ENCODE measurements at places on chromosomes 2 and 18.

- DNase-seq: no peak
These were observed 49.5 kb downstream of the NDUFA10 start for GRCh38 chr2:239975665-239976064.

DNA sequence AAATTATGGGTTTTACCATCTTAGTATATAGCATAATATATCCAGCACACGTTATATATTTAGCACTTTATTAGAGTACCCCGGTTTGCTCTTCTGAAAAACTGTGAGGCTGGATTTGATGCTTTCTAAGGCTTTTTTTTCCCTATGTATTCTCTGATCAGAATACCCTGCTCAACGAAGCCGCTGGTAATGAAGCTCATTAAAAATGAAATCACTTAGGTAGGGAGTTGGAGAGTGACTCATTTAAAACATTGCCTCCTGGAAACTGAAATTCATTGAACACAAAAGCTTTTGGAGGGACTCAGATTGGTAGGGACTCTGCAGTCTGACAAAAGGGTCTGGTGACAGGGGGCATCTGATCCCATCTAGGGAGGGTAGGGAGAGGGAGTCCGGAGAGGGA, 365.4 kb upstream of the MEX3C start:
- DNase-seq: no peak

GRCh38 chr2:29164091-29164846, 49.1 kb downstream of the CLIP4 start:
- DNase-seq: no peak

- peak; percentile 35 for DNase-seq
These were observed 156.4 kb upstream of the MMADHC start for GRCh38 chr2:149743842-149744448.

DNA sequence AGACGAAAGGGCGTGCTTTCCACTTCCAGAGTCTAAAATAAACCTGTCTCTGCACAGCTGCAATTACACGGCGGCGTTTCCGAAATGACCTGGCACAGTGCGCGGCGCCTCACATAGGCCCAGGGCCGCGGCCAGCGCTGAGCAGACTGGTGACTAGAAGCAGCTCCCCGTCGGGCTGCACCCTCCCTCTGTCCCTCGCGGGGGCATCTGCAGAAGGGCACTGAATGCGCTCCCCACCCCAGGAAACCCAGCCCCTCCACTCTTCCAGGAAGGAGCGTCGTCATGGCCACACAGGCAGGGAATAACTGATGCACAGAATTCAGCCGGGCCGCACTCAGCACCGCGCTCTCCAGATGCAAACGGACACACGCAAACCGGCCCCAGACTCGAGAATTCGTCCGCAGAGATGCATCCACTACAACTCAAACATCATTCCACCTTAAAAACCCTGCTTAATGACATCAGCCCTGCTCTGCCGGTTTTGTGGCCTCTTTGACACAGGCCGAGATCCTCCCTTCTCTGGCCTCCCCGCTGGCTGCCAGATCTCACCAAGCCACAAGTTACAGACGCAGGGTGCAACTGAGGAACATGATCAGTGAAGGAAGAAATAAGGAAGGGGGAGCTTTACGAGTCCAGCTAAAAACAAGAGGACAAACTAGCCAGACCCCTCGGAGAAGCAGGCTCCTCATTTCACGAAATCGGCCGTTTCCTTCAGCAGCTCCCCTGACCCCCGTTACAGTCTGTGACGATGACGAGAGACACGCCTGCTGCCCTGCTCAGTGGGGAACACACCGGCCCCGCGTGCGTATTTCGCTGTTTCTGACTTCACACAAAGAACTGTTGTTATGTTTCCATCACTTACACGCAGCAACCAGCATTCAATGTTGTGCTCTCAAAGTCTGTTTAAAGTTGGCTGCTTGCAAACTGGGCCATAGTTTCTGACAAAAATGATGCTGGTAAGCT, 40.2 kb downstream of the MBP start:
- no peak for DNase-seq

DNA sequence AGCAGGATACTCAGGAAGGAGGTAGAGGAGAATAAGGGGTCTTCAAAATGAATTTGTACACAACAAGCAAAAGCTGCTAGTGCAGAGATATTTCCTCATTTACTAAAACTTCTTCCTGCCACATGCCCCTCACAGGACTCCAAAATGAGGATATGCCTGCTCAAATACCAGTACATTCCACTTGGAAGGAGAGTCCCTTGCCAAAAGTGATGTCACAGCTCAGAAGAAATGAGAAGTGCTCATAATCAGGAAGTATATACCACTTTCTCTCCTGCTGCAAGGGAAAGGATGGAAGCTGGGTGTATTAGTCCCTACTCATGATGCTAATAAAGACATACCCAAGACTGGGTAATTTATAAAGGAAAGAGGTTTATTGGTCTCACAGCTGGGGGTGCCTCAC, 87.7 kb upstream of the FSHR start:
- no peak for DNase-seq

GRCh38 chr2:8553643-8554042, 128.2 kb upstream of the ID2 start:
- DNase-seq: no peak

GRCh38 chr18:61335684-61336555, 2.7 kb downstream of the CDH20 start:
- DNase-seq: no peak

- DNase-seq: no peak
These were observed 18.3 kb upstream of the BMP10 start for GRCh38 chr2:68889500-68889899.

DNA sequence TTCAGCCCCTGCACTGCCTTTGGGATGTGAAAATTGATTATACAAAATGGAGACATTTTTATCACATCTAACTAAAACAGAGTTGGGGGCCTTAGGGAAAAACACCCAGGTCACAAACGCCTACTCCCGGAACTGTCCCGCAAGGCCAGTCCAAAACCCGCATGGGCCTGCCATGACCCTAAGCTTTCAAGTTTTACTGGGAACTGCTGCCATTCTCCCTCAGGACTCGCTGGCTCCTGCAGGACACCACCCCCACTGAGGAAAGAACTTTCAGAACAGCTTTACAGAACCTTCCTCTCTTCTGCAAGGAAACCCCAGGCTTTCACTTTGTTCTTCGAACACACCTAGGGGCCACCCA, 320.4 kb upstream of the HS6ST1 start:
- no peak for DNase-seq

DNA sequence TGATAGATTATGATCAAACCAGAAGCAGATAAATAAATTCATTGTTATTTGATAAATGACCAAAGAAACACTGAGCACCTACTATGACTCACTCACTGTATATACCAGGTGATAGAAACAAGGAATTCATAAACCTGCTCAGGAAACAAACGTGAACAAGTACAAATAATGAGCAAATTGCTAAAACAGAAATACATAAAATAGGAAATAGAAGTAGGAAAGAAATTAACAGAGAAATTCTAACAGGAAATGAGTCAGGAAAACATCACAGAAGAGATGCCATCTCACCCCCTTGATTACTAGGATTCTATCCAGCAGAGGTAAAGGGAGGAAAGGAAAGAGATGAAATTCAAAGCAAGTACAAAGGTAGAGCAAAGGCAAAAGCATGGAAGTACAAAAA, 31.3 kb downstream of the EXOC6B start:
- DNase-seq: no peak

GRCh38 chr18:79548621-79548985, 131.0 kb upstream of the CTDP1 start:
- DNase-seq: no peak

- DNase-seq: no peak
These were observed 826.9 kb upstream of the PIK3C3 start for GRCh38 chr18:41128126-41128525.

GRCh38 chr18:44911773-44912172, 231.1 kb downstream of the SETBP1 start:
- DNase-seq: no peak

DNA sequence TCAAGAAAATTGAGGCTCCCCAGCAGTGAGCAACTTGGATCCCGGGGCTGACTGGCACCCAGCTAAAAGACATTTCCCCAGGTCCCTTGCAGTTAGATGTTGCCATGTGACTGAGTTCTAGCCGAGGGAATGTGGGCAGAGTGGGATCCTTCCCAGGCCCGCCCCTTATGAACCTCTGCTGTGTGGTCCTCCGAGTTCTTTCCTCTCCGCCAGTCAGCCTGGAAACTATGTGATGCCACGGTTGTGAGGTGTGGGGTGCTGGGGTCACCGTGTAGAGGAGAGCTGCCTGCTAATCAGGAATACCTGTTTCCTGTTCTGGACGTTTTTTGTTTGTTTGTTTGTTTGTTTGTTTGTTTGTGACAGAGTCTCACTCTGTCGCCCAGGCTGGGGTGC, 45.5 kb downstream of the TMEM37 start:
- no peak for DNase-seq

DNA sequence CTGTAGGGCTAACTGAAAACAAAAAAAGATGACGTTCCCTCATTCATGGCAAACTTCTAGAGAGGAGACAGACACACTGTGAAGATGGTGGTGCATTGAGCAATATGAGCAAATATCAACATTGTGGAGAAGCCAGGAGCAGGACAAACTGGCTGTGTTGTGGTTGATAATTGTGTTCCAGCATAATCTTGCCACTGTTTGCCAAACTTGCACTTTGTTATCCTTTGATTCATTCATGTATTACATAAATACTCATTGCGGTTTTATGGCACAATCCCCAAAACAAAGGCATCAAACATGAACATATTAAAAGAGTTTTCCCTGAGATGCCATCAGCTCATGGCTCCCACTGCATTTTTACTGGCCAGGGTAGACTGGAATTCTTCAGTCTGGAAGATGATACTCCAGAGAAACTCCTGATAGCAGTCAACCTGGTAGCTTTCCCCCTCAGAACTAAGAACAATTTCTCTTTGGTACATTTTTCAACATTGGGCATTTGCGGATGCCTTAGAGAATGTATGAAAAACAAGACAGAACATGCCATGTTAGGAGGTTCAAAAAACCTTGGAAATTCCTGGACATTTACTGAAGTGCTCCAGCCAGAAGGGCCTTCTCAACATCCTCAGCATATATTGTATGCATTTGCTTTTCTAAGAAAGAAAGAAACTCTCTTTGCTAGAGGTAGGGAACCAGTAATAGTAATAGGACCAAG, 487.4 kb upstream of the CELF4 start:
- no peak for DNase-seq

DNA sequence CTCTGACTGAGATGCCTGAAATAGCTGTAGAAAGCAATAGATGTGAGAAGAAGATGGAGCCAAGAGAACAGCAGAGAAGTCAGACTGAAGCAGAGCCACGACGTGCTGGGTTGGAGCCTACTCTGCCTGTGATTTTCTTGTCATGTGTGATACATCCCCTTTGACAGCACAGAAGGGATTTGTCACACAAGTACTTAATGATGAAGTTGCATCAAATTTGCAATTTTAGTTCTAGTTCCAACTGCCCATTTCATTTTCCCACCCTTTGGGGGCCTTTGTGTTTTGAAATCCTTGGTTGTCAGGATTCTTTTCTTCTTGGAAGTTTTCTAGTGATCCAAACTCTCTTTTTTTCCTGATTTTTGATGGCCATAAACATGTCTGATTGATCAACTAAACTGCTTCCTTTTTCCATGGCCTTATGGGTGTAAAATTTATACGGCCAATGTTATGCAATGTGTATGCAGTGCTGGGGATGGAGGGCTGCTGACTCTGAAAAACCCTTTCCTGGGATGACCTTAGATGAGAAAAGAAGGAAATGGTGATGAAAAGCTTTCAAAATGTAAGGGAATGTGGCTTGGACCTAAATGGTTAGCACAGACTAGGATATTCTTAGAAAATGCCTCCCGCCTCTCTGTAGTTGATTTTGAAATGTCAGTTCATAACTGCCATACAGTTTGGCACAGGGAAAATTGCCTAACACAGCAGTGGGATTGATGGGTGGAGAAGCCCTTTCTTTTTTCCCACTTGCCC, 9.6 kb upstream of the B3GNT2 start:
- no peak for DNase-seq

- no peak for DNase-seq
These were observed 3.9 kb upstream of the TTC39C start for GRCh38 chr18:24010673-24011072.

- no peak for DNase-seq
These were observed 219.1 kb downstream of the SETBP1 start for GRCh38 chr18:44899832-44900231.

DNA sequence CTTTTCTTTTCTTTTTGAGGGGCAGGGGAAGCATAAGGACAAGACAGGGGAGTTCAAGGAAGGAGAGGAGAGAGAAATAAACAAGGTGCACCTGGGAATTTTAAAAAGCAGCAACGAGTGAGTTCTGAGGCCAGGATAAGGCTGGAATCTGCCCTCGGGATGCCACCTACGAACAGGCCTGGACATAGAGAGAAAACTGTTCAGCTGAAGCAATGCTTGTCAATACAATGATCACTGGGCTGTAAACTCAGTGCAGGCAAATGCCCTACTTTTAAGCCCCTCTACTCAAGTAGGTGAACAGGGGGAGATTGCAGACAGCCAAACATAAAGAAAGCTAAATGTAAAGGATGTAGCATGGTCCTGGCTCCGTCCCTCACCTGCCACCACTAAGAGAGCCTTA, 330.5 kb downstream of the ETAA1 start:
- no peak for DNase-seq

DNA sequence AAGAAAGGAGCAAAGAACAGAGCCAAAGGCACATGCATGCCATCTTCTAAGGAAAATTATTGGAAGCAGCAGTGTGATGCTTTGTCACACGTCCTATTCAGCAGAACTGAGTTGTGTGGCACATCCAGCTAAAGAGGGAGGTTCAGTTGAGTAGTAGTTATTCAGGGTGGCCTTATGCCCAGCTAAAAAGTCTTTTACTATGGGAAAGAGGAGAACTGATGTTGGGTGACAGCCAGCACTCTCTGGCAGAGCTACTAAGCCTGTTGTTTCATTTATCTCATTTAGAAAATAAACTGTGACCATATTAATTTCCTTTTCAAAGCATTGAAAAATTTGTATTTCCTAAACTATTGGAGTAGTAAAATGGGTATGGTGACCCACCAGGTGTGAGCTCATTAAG, 18.5 kb downstream of the ITGA6 start:
- no peak for DNase-seq

All from NCI-H2171 (cell line).